ENCODE measurements at places on chromosomes 13 and 19. TPM values are rescaled to one million over a fixed set of nuclear protein-coding genes. Genes with fewer than 3 reads are reported as not detected.

DNA sequence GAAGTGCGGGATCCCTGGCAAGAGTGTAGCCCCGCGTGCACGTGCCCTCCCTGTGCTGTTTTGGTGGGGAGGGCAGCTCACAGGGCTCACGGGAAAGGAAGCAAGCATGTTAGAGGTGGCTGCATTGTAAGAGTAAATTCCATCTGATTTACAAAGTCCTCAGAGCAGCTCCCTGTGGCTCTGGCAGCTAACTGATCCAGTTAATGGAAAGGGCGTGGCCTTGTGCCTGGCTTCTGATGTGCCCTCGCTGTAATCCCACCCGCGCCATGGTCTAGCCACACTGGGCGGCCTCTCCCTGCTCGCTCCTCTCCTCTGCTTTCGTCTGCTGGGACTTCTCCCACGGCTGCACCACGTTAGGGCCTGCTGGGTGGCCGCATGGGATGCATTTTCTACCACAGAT is 258.5 kb downstream of the FGF9 start:
- no peaks in the 10 kb centered on the region for H3K36me3 ChIP-seq
- H3K4me1 ChIP-seq: no peaks in the 10 kb centered on the region
- no peak for DNase-seq
- H3K4me3 ChIP-seq: no peak overlapping the region

- no peak for DNase-seq
- peak overlapping the region; percentile 78 for H3K27ac ChIP-seq
- H3K27me3 ChIP-seq: no peaks in the 10 kb centered on the region
- no peak overlapping the region for H3K4me3 ChIP-seq
Observed at GRCh38 chr19:5092481-5092843, 123.5 kb downstream of the KDM4B start.

GRCh38 chr19:19006213-19006612 is 27.1 kb downstream of the SUGP2 start:
- H3K4me3 ChIP-seq: no peak overlapping the region
- no peak for DNase-seq
- no peaks in the 10 kb centered on the region for H3K27me3 ChIP-seq
- H3K27ac ChIP-seq: no peak overlapping the region
- peaks cover 83% of the 10 kb centered on the region for H3K36me3 ChIP-seq

DNA sequence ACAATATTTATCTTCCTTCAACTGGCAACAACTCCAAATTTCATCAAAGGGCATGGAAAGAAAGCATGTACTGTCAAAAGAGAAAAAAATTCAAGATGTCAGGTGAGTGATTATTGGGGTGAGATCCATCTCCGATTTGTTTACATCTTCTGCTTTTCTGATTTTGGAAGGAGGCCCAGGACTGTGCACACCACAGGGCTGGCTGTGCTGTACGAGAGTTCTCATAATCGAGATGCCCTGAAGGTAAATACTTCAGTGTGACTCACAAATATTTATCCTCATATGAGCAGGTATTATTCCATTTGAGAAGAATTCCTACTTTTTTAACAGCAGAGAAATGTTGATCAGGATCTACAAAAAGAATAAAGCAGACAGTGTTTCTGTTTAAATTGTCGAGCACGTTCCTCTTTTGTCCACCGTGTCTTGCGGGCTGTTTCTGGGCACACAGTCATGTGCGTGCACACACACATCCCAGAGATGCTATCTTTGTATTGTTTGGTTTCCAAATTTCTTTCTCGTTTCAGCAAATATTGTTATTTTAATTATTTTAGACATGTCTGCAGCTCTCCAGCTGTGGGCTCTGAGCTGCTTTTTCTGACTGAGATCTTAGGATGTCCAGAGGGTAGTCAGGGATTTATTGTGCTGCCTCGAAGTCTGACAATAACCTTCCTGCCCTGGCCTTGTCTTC is 103.8 kb downstream of the KL start:
- DNase-seq: no peak
- peaks cover 79% of the 10 kb centered on the region for H3K36me3 ChIP-seq

DNA sequence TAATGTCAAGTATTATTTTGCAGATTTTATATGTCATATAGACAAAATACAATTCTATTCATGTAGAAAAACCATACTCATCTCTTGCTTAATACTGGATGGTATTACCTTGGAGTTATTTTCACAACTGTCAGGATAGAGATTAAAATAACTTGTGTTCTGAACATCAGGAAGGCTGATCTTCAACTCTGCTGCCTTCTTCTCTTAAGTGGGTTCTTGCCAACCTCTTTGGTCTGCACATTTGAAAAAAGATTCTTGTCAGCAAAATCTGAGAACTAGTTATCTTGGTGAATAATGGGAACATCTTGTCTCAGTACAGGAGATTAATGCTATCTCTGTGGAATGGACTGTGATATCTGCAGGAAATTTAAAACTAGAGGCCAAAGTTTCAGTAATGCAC is 95.2 kb upstream of the FAM216B start:
- no peaks in the 10 kb centered on the region for H3K27me3 ChIP-seq
- H3K4me3 ChIP-seq: no peak overlapping the region
- DNase-seq: no peak
- no peaks in the 10 kb centered on the region for H3K4me1 ChIP-seq

DNA sequence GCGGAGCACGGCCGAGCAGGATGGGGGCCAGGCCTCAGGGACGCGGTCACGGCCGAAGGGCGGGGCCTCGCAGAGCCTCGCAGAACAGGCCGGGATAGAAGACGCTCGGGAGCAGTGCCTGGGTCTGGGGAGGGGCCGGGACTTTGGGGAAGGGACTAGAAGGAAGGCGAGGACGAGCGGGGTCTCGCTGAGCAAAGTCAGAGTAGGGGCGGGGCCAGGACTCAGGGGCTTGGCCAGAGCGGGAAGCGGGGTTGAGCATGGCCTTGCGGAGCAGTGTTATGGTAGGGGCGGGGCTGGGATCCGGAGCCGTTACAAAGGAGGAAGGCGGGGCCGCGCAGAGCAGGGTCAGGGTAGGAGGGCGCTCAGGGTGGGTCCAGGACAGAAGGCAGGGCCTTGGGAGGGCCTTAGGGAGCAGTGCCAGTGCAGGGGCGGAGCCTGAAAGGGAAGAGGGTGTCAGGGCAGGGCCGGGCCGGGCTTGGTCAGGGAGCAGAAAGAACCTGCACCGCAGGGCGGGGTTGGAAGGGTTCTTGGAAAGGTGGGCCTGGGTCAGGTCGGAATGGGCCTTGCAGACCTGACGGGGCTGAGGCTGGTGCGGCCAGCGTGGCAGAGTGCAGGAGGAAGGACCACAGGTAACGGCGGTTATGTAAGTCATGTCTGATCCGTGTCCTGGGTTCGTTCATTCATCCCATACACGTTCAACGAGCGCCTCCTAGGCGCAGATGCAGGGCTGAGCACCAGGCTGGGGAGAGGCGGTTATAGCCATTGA is 533 bp upstream of the ATP8B3 start:
- peak overlapping the region; percentile 65 for H3K27ac ChIP-seq
- peak; percentile 93 for DNase-seq
- no peaks in the 10 kb centered on the region for H3K4me1 ChIP-seq
- peak overlapping the region; percentile 46 for H3K4me3 ChIP-seq

DNA sequence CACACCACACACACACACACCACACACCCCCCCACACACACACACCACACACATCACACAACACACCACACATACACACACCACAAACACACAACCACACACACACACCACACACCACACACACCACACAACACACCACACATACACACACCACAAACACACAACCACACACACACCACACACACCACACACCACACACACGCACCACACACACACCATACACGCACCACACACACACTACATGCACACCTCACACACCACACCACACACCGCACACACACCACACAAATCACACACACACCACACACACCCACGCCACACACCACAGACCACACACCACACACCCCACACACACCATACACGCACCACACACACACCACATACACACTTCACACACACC is 83.5 kb downstream of the ZNF557 start:
- no peak overlapping the region for H3K4me3 ChIP-seq
- H3K27me3 ChIP-seq: no peaks in the 10 kb centered on the region
- no peak overlapping the region for H3K27ac ChIP-seq
- H3K4me1 ChIP-seq: no peaks in the 10 kb centered on the region

GRCh38 chr13:23458989-23459388 is 25.5 kb upstream of the SACS start:
- no peaks in the 10 kb centered on the region for H3K4me1 ChIP-seq
- no peak overlapping the region for H3K4me3 ChIP-seq
- H3K36me3 ChIP-seq: no peaks in the 10 kb centered on the region
- DNase-seq: no peak
- no peak overlapping the region for H3K27ac ChIP-seq
- H3K27me3 ChIP-seq: no peaks in the 10 kb centered on the region

DNA sequence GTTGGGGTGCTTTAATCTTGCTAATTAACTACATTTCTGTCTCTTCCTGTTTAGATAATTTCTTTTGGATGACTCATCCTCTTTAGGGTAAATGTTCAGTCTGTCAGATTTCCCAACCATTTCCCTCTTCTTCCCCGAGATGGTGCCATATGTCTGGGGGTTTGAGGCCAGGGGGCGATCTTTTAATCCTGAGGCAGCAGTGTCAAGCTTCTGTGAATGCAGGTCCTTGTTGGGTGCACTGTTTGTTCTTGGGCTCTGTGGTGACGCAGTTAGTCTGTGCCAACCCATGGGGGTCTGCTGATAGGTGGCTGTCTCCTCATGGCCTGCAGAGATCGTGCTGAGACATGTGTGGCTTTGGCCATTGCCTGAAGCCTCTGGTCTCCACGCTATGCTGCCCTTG is 420.4 kb downstream of the NDFIP2 start:
- no peaks in the 10 kb centered on the region for H3K27me3 ChIP-seq
- no peaks in the 10 kb centered on the region for H3K4me1 ChIP-seq
- H3K36me3 ChIP-seq: no peaks in the 10 kb centered on the region
- DNase-seq: no peak
- H3K4me3 ChIP-seq: no peak overlapping the region

DNA sequence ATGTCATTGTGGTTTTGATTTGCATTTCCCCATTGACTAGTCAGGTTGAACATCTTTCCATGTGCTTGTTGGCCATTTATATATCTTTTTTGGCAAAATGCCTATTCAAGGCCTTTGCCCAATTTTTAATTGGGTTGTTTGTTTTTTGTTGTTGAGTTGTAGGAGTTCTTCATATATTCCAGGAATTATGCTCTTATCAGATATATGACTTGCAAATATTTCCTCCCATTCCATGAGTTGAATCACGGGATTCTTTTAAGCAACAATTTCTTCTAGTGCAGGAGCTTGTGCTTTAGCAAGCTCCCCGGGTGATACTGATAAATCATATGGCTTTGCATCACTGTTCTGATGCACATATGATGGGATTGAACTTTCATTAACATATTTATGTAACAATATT is 47.0 kb upstream of the FLT1 start:
- no peak for DNase-seq
- no peaks in the 10 kb centered on the region for H3K27me3 ChIP-seq
- H3K4me3 ChIP-seq: no peak overlapping the region
- H3K4me1 ChIP-seq: no peaks in the 10 kb centered on the region
- H3K36me3 ChIP-seq: no peaks in the 10 kb centered on the region

DNA sequence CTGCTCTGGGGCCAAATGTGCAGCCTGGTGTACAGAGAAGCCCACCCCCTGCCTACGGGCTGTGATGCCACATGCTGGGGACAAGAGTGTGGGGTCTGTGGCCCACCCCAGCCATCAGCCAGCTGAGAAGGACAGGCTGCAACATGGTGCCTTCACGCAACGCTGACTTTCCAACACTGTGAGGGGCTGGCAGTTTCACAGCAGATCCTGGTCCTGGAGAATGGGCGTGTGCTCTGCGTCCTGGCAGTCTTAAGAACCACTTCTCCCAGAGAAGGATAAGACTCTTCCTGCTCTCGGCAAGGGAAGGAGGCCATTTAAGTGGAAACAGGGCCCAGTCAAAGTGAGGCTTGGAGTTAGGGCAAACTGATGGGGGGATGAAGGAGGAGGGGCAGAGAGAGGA is 4.6 kb downstream of the LRRC4B start:
- DNase-seq: no peak
- H3K4me1 ChIP-seq: peaks cover 14% of the 10 kb centered on the region
- no peaks in the 10 kb centered on the region for H3K36me3 ChIP-seq
- no peak overlapping the region for H3K27ac ChIP-seq
- no peak overlapping the region for H3K4me3 ChIP-seq

DNA sequence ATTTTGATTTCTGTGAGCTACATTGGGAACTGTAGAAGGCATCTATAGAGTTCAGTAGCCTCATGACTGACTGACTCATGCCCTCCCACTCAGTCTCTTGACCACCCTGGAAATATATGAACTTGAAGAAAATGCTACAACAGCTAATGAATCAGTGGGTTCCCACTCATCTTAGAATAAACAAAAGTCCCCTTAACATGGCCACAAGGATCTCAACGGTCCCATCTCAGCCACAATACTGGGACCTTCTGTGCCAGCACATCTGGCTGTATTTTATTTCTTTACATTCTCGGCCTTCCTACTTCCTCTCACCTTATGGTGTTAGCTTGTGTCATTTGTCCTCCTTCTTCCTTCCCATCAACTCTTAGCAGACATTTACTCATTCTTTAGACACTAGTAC is 619.8 kb downstream of the DCT start:
- no peaks in the 10 kb centered on the region for H3K27me3 ChIP-seq
- H3K36me3 ChIP-seq: no peaks in the 10 kb centered on the region
- no peak for DNase-seq
- no peaks in the 10 kb centered on the region for H3K4me1 ChIP-seq
- H3K4me3 ChIP-seq: no peak overlapping the region

GRCh38 chr19:3359015-3359918 is 7.1 kb upstream of the NFIC start:
- DNase-seq: no peak
- no peaks in the 10 kb centered on the region for H3K27me3 ChIP-seq
- no peaks in the 10 kb centered on the region for H3K36me3 ChIP-seq

DNA sequence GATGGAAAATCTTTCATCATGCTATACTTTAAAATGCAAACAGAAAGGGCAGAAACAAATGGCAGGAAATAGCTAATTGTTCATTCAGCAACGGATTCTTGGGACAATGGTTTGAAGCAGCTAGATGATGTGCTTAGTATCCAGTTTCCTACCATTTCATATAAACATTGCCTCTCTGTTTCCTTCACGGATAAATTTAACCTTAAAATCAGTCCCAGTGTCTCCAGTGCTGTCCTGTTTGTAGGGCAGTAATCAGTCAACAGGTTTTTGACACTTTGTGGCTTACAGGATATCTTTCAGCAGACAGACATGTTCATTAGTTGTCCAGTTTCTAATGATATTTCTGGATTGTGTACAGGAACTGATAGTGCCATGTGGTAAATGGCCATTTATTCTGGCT is 24.7 kb upstream of the RB1 start:
- no peak for DNase-seq
- H3K27me3 ChIP-seq: no peaks in the 10 kb centered on the region
- H3K4me3 ChIP-seq: no peak overlapping the region
- H3K36me3 ChIP-seq: no peaks in the 10 kb centered on the region
- H3K4me1 ChIP-seq: peaks cover 6% of the 10 kb centered on the region

DNA sequence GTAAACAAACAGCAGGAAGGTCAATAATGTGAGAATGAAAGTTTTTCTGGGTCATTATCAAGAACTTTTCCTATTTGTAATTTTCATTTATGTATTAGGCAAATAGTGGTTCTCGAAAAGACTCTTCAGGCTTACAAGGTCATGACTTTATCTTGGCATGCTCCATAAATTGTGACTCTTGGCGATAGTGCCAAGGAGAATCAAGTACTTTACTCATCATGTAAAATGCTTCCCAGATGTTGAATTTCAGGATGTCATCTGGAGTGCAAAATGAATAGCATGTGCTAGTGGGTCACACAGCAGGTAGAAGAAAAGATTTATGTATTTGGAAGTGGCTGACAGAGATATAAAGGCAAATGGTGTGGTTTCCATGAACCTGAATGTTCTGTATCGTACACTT is 1492.7 kb upstream of the PCDH20 start:
- DNase-seq: no peak
- H3K27ac ChIP-seq: no peak overlapping the region
- H3K4me3 ChIP-seq: no peak overlapping the region

CEACAM1 gene
- total RNA-seq: 0.94 TPM

GPR12 gene
- not detected for total RNA-seq

MUC16 gene
- 2.6 TPM for total RNA-seq

CRLF1 gene
- 71.8 TPM for total RNA-seq

SYNE4 gene
- not detected for total RNA-seq

All from right atrium auricular region (tissue), 2 donors.